GOT3 (cell line): ENCODE measurements at places on chromosomes 5 and 9.

GRCh38 chr5:175116466-175117048 lies 327.4 kb downstream of the DRD1 start:
- DNase-seq = no peak

- DNase-seq = no peak
These were observed 107.5 kb upstream of the FBN2 start for GRCh38 chr5:128645581-128645980.

DNA sequence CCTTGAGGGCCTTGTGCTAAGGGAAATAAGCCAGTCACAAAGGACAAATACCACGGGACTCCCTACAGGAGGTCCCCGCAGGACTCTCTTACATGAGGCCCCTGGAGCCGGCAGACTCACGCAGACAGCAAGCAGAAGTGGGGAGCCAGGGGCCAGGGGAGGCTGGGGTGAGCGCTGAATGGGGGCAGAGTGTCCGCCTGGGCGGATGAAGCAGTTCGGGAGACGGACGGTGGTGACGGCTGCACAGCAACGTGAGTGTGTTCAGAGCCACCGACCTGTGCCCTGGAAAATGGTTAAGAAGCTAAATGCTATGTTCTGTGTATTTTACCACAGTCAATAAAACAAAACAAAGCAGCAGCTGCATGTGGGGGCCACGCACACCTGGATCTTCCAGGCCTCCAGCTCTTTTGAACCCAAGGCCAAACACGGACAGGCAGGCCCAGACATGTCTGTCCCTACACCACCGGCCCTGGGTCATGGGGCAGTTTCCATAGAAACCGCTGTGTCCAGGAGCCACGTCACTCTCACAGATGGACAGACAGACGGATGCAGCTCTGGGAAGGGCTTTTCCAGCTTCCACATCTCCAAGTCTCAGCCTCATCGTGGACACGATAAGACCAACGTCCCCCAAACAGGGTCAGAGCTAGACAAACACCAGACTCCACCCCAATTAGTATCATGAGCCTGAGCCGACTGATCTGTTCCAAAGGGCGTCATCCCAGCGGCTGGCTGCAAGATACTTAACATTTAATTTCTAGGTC lies 103.9 kb downstream of the VAV2 start:
- no peak for DNase-seq

GRCh38 chr5:59293700-59294099 lies 599.8 kb downstream of the PDE4D start:
- DNase-seq = no peak

DNA sequence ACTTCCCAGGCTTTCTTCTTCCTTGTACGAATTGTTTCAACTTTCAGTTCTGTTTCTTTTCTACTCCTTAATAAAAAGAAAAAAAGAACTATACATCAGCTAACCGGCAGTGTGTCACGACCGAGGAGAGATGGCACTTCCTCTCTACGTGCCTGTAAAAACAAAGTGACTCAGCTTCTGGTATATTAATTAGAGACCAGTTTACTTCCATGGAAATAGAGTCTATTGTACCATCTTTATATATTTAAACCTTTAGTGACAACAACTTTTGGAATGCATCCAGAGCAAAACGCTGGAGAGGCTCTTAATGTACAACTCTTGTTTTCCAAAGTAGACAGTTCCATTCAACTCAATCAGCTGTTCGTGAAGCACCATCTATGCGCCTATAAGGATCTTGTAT lies 94.5 kb upstream of the LIFR start:
- no peak for DNase-seq

- no peak for DNase-seq
These were observed 6.1 kb downstream of the ANXA2R start for GRCh38 chr5:43033841-43034590.

- no peak for DNase-seq
These were observed 191.0 kb downstream of the RAB3C start for GRCh38 chr5:58773744-58774441.

DNA sequence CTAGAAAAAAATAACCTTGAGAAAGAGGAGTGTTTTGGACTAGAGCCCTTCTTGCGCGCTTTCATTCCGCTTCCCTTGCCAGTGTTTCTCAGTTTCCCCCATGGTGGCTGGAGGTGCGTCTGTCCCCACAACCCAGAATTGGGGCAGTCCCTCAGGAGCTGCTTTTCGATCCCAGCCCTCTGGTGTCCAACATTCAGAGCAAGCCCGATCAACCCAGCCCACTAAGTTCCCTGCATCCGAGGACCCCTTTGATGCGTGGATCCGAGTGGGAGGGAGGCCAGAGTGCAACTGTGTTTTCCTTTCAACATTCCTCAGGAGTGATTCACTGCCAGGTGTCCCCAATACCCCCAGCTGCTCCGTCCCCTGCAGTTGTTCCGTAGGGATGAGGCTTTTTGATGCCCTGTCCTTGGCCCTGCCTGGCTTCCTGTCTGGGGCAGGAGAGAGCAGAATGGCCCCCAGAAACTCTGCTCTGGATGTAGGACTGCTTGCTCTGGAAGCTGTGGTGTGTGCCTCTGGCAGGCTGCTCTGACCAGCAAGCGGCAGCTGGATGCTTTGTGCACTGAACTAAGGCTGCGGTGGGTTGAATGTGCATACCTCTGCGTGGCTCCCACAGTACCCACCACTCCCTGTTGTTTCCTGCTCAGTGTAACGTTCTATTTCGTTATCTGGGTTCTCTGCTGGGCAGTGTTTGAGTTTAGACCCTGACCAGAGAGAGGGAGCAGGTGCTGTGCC lies 117.5 kb downstream of the BOD1 start:
- DNase-seq = no peak

GRCh38 chr5:15926586-15926985 lies 253.0 kb downstream of the MARCHF11 start:
- no peak for DNase-seq

DNA sequence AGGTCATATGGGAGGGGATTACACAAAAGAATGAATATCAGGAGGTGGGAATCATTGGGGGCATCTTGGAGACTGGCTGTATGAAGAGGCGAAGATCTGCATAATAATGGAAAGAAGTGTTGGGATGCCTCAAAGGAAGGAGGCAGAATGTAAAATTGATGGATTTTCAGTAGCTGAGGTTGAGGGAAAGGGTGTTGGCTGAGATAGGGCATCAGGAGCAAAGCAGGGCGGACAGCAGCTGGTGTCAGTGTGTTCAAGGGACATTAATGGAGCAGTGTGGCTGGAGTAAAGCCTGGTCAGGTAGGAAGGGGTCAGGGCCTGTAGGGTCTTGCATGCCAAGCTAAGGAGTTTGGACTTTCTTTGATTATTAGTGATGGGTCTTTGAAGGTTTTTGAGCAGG lies 65.2 kb upstream of the TNFAIP8 start:
- no peak for DNase-seq

GRCh38 chr5:61687371-61687770 lies 355.3 kb downstream of the ZSWIM6 start:
- DNase-seq = no peak

- no peak for DNase-seq
These were observed 119.9 kb downstream of the ZDHHC21 start for GRCh38 chr9:14573319-14573718.

GRCh38 chr9:84481636-84482218 lies 141.2 kb upstream of the SLC28A3 start:
- no peak for DNase-seq

DNA sequence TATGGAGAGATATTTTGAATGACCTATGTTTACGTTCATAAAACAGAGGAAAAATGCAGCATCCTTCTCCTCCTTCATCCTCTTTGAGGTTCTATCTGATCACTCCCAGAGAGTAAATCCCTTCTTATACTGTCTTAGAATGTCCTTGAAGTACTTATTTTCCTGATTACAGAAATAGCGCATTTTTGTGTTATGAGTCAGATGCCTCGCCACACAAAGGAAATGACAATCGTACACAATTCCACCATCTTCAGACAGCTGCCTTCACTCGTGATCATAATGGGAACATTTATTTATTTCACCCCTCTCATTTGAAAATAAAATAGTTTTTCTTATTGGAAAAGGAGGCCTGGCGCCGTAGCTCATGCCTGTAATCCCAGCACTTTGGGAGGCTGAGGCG lies 2.4 kb upstream of the GLT6D1 start:
- no peak for DNase-seq

DNA sequence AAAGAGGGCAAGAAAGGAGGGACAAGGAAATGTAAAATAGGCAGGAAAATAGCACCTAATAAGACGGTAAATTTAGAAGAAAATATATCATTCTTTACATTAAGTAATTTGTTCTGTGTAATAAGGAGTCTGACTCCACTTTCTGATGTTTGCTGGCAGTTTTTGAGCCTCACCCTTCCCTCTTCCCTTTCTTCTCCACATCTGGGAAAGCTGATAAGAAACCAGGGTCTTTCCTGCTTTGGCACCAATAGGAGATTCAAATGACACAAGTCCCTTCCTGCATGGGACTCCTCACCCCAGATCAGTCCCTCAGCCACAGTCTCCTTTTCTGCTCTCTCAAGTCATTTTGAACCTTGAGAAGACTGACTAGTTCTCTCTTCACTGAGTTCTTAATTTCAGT lies 31.2 kb upstream of the LECT2 start:
- DNase-seq = no peak

DNA sequence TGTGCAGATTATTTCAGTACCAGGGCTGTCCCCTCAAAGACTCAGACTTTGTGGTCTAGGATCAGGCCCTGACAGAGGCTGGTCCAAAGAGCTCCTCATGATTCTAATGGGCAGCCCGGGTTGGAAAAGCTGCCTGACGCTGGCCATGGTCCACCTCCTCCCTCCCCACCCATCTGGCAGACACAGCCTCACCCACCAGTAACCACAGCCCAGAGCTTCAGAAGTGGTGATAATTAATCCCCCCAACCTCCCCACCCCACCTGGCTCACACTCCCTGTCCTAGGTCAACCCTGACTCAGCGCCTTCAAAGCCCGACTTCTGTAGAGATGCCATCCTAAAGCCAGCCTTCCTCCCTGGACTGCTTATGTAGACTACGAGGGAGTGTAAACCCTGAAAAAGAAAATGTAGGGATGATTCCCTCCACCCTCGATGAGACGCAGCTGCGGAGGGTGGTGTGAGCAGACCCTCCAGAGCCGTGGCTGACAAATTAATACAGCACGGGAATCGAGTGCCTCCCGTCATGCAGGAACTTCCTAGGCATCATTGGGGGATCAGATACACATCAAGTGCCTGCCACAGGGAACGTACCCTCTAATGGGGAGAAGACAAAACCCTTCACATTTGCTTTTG lies 7.0 kb downstream of the UBE2QL1 start:
- DNase-seq = no peak

GRCh38 chr9:21121595-21122251 lies 19.9 kb downstream of the IFNW1 start:
- DNase-seq = no peak

GRCh38 chr5:121899346-121899745 lies 47.7 kb downstream of the FTMT start:
- no peak for DNase-seq

GRCh38 chr9:36815023-36815422 lies 219.0 kb downstream of the PAX5 start:
- DNase-seq = no peak

DNA sequence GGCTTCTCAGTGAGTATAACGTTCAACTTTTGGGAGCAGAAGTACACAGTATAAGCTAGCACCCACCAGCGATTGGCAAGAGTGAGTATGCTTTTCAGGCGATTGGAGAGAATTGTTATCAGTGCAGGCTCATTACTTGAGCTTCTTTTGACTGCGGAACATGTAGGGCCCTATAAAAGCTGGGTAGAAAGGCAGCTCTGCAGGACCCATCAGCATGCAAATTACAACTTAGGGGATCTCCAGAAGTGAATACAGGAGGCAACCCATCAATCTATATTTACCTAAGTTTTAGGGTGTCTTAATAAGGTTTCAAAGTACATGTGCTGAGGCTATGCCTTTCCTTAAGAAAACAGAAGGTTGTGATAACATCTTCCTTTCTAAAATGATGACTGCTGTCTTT lies 225.0 kb downstream of the MLLT3 start:
- no peak for DNase-seq

GRCh38 chr5:133246376-133247150 lies 194.8 kb downstream of the HSPA4 start:
- no peak for DNase-seq

- no peak for DNase-seq
These were observed 926.3 kb upstream of the ARRDC3 start for GRCh38 chr5:92309336-92309991.

GRCh38 chr9:87275047-87275725 lies 222.5 kb upstream of the DAPK1 start:
- DNase-seq = no peak

- no peak for DNase-seq
These were observed 268.0 kb upstream of the MVB12B start for GRCh38 chr9:126058591-126058990.

- no peak for DNase-seq
These were observed 48.1 kb downstream of the EPB41L4B start for GRCh38 chr9:109272745-109273144.

- no peak for DNase-seq
These were observed 17.7 kb upstream of the FAM174A start for GRCh38 chr5:100517301-100517974.

- no peak for DNase-seq
These were observed 377.5 kb downstream of the TMEM167A start for GRCh38 chr5:82699737-82700136.

- DNase-seq = no peak
These were observed 79.4 kb downstream of the GAS1 start for GRCh38 chr9:86867804-86868313.

DNA sequence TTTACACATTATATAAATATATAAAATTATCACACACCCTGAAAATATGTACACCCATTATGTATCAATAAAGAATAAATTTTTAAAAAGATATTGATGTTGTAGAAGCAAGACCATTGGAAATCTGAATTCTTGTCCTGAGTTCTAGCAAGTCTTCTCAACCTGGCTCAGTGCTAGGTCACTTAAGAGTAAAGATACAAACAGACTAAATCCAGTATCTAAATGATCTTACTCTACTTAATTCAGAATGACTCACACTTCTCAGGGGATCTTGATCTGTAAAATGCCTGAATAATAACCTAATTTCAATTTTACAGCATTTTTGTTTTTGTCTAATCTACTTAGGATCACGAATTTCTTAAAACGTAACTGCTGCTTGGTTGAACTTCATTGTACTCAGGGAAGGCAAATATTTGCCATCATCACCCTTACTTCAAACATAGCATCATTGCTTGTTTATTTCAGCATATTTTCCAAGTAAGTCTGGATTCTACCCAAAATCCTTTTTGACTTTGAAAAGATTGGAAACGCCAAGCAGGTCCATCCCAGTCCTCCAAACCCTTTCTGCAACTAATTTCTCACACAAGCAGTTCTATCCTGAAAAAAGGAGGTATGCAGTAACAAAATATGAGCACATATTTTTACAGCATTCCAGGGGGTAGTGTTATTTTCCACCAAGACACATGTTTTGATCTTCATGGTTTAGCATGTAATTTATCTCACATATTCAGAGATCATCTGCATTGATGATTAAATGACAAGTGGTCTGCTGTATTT lies 582.6 kb downstream of the PSAT1 start:
- DNase-seq = no peak
